ENCODE measurements at places on chromosomes 2 and 18.

- DNase-seq, result no peak
Observed at GRCh38 chr2:134137182-134137611, 116.7 kb upstream of the MGAT5 start.

- DNase-seq, result no peak
Observed at GRCh38 chr2:195697681-195698220, 40.7 kb downstream of the SLC39A10 start.

GRCh38 chr2:11022064-11022463 is 110.3 kb downstream of the KCNF1 start:
- no peak for DNase-seq

GRCh38 chr2:3692375-3692774 is 11.0 kb upstream of the DCDC2C start:
- DNase-seq, result no peak

GRCh38 chr2:241777686-241778627 is 1.3 kb downstream of the GAL3ST2 start:
- DNase-seq, result no peak

GRCh38 chr2:109700680-109701274 is 86.6 kb downstream of the SOWAHC start:
- DNase-seq, result no peak

DNA sequence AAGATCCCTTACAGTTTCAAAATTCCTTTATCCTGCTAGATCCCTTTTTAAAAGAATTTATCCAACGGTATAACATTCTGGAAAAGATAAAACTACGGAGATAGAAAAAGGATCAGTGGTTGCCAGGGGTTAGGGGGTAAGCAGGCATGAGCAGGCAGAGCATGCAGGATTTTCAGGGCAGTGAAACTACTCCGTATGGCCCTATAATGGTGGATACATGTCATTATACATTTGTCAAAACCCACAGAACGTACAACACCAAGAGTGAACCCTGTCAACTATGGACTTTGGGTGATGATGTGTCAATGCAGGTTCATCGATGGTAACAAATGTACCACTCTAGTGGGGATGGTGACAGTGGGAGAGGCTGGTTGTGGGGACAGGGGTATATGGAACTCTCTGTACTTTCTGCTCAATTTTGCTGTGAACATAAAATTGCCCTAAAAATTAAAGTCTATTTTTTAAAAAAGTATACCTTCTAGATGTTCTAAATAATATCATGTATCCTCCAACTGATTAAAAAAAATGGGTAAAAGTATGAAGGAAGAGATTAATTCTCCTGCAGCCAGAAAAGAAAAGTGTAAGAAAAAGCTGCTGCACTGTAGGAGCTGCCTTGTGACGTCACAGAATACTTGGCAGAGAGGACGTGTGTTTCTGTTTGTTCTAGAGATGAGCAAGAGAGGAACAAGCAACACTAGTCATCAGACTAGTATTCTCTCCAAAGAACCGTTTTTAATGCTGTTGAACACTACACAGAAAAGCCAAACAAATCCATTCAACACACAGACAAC is 23.6 kb downstream of the ANKRD44 start:
- no peak for DNase-seq

All from amygdala (tissue), 56 donors.